ENCODE measurements at places on chromosomes 7 and 10.

GRCh38 chr10:7218968-7219367, 191.9 kb downstream of the SFMBT2 start:
- no peak for DNase-seq

DNA sequence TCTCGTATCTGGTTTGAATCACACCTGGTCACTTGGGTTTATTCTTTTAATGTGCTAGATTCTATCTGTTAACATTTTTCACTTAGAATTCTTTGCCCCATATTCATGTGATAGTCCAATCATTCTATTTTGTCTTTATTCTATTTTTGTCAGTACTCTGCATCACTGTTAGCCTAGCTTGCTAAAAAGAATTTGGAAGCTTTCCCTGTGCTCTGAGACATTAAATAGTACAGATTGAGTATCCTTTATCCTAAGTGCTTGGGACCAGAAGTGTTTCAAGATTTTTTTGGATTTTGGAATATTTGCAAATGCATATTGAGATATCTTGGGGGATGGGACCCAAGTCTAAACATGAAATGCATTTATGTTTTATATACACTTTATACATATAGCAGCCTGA, 51.0 kb downstream of the RALA start:
- no peak for DNase-seq

- DNase-seq: no peak
These were observed 7.4 kb upstream of the UCMA start for GRCh38 chr10:13241613-13242012.

GRCh38 chr7:23383225-23383624, 84.1 kb downstream of the MALSU1 start:
- DNase-seq: no peak

GRCh38 chr10:110431659-110432058, 66.0 kb upstream of the DUSP5 start:
- DNase-seq: no peak

DNA sequence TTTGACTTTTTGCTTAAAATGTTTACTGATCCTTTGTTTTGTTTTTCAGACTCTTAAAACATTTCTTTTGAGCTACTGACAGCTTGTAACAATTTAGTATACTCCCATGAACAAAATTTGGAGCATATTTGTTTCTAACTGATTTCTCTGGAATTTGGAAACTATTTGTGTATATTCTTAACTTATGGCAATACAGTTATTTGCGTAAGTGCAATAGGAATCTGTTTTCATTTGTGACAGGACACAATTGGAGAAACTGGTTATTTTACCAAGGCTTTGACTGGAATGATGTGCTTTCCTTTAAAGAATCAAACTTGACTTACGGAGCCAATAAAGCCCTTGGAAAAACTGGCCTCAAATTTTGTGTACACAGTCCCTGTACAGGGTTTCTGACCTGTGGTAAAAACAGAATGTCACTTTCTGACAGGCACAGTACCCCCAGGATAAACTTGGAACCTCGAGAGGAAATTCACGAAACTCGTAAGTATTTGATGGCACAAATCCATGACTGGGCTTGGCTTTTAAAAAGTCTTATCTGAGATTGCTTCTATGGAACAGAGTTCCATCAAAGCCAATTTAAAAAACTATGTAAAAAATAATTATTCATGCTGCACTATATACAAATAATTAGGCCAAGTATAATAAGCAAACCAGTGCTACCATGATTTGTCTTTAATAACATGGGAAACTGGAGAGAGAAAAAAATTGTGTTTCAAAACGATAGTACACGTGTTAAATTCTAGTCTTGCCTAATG, 70.4 kb downstream of the ST8SIA6 start:
- no peak for DNase-seq

DNA sequence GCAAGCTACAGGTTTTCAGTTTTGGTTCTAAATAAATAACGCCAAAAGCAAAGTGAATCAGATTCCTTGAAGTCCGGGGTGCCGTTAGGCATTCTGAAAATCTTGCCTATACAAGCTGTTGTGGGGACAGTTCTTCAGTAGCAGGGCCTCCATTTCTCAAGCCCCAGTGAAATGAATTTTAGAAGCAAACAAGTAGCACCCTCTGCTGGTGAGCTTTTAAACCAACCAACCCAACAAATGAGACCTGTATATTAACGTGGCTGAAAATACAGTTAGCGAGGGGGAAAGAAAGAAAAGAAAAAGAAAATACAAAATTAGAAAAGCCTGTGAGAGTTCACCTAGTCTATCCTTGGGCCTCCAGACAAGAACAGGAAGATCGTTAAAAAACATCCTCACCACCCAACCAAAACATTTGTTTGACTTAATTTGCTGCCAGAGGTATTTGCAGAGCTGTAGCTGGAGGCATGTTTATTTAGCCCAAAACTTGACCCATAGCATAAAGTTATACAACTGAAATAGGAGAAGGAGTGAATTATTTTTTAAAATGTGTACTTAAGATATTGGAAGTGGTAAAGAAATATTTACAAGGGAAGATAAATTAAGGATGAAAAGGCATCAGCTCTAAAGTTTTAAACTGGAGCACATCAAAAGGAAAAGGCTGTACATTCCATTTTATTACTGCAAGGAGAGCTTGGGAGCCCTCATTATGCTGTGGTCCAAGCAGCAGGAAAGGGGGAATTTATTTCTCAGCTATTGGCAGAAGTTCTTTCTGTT, 98.9 kb downstream of the DYNC1I1 start:
- DNase-seq: peak; percentile 44

DNA sequence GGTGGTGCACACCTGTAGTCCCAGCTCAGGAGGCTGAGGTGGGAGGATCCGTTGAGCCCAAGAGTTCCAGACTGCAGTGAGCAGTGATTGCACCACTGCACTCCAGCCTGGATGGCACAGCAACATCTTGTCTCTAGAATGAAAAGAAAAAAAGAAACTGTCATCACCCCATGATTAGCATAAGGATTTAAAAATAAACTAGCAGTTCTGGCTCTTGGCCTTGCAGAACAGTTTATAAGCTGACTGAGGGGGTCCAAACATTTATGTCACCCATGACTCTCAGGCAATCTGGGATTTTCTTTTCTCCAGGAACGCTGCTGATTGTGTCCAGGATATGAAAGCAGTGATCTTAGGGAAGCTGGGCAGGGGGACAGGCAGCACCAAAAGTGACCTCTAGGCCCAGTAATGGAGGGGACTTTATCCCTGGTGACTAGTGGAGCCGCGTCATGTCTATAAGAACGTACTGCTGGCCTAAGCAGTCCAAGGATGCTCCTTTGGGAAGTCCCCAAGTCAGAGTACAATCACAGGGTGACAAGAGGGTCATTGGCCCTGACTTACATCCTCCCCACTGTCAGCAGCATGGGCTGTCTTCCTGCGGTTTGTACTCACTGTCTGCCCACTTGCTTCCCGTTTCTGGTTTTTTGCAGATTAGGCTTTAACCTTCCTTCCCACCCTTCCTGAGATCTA, 177.4 kb downstream of the ARHGAP12 start:
- DNase-seq: no peak

GRCh38 chr7:70700055-70700940, 431.6 kb upstream of the GALNT17 start:
- DNase-seq: no peak

GRCh38 chr7:137992550-137993394, 9.1 kb downstream of the CREB3L2 start:
- DNase-seq: no peak

- peak; percentile 55 for DNase-seq
These were observed 870 bp downstream of the FZD1 start for GRCh38 chr7:91264924-91265681.

DNA sequence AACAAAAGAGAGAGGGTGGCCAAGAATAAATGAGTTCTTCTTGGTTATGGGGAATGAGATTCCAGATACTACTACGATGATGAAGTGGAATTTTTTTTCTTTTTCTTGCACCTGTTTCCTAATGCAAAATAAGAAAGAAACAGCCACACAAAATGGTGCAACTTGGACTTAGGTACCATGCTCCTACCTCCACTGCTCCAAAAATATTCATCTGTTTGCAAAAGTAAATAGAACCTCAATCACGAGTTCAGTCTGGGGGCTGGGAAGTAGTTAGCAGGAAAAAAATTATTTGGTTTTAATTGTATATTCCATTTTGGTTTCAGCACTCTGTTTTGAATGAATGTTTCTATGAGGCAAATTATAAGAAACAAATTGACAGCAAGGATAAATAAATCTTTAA, 73.5 kb downstream of the SLC25A13 start:
- DNase-seq: no peak

DNA sequence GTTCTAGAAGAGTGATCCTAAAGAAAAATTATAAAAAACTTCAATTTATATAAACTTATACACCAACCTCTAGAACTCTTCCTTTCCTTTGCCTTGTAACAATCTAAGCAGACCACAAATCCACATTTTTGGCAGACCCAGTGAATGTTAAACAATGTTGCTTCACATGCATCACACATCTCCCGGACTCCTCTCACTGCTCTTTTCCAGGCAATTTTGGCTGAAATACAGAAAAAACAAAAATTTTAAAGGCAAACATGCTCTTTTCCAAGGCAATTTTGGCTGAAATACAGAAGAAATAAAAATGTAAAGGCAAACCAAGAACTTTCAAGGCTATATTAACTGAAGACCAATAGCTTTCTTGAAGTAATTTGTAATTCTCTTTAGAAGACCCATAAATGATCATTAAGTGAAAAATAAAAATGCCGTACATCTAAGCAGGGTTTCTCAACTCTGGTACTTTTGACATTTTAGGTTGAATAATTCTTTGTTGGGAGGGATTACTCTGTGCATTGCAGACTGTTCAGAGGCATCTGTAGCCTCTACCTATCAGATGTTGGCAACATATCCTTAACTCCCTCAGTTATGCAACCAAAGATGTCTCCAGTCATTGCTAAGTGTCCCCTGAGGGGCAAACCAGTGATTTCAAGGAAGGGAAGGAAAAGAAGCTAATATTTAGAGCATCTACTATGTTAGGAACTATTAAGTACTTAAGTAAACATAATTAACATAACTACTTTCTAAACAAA, 64.4 kb downstream of the NRBF2 start:
- no peak for DNase-seq

DNA sequence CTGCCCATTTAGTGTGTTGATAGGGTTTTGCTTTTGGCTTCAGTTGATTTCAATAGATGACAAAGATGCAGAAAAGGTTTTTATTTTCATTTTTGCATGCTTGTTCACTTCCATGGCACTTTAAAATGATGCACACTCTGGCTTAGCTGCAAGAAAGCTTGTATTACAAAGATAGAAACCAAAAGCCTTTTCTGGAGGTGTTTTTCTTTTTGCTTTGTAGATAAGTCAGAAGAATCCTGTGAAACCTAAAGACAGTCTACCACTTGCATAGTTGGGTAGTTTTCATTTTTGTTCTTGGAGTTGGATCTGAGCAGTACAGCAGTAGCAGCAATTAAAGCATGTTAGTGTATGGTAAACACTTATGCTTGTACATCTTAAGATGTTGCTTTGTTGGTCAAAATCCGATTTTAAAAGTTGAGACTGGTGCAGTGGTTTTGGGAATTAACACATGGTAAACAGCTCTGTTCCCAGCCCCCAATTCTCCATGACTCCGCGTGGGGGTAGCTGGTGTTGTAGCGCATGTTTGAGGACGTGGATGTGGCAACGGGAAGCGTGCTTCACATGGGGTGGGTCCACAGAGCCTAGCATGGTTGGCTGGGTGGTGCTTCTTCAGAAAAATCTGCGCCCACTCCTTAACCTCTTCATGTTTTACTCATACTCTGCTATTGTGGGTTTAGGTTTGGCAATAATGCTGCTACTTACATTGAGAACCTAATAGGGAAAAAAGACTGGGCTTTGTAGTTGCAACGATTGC, 19.8 kb downstream of the CCNY start:
- no peak for DNase-seq

DNA sequence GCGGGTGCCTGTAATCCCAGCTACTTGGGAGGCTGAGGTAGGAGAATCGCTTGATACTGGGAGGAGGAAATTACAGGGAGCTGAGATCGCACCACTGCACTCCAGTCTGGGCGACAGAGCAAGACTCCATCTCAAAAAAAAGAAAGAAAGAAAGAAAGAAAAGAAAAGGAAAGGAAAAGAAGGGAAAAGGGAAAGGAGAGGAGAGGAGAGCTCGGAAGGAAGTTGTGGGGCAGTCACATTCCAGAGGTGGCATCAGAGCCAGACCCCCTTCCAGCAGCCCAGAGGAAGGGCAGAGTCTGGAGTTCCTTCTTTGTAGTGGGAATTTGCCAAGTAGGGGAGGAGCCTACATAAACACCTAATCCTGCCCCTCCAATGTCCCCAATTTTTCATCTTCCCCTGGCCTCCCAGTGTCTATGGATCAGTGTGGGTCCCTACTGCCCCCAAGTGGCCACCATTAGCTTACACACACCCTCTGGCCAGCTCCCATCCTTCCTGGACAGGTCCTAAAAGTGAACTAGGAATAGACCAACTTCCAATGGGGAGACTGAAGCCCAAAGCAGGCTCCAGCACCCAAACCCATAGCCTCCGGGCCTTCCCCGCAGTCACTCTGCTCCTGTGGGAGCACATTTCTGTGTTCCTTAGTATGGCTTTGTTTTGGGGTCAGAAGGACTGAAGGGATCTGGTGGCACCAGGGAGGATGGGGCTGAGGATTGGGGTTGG, 39.6 kb upstream of the HSPB1 start:
- DNase-seq: peak; percentile 48

DNA sequence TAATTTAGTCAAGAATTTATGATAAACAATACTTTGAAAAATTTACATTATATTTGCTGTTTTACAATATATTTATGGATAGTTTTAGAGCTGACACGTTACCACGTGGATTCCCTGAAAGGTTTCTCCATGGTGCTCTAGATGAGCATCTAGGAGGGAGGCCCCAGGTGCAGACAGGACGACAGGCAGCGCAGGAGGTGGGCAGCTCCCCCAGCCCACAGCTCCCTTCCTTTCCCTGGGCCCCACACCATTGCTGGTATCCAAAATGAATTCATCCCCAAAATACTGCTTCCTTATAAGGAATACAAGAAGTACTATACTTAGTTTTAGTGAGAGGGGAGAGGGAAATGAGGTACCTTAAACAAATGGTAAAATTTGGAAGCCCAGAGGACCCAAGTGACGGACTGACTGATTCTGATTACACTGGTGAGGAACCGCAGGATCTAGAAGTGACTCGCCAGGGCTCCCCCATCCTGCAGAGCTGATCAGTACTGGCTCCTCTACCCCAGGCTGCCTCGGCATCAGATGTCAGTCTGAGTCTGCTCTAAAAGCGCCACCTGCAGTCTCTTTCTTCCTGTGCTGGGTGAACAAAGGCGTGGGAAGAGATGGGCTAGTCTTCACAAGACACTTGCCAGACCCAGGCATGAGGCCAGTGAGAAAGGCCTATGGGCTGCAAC, 89.2 kb downstream of the DLG5 start:
- DNase-seq: no peak

DNA sequence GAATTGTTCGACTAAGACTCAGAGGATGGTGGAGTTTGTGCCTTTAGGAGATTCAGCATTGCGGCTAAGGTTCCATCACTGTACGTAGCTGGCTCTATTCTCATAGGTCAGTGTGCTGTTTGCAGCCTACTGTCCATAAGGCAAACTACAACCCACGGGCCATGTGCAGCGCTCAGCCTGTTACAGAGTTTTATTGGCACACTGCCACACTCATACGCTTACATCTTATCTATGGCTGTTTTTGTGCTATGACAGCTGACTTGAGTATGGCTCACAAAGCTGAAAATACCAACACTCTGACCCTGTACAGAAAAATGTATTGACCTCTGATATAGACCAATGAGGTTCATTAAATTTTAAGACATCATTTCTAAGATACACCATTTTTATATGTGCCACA, 114.5 kb downstream of the ARID5B start:
- DNase-seq: peak; percentile 77

GRCh38 chr7:45240926-45241325, 83.3 kb downstream of the RAMP3 start:
- DNase-seq: no peak

GRCh38 chr10:43222210-43222720, 44.6 kb downstream of the RASGEF1A start:
- no peak for DNase-seq
